ENCODE measurements at places on chromosomes 7 and 10.

- DNase-seq, result no peak
Observed at GRCh38 chr10:70333268-70333667, 49.2 kb downstream of the LRRC20 start.

- no peak for DNase-seq
Observed at GRCh38 chr7:138992052-138992531, 10.9 kb upstream of the KIAA1549 start.

DNA sequence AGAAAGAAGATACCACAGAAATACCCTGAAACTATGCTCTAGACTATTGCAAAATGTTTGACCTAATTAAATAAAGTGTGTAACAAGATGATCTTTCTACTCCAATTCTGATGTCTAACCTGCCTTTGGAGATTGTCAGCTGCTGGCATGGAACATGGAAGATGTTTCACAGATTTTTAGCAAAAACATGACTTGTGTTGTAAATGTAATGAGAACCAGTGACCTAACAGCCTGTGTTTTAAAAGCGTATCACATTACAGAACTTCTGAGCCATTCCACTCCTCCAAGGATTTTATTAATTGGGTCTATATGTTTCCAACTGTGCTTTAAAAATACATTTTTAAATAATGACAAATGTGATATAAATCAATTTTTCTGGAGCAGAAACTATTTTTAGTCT is 526.3 kb upstream of the SEMA3D start:
- DNase-seq, result no peak

DNA sequence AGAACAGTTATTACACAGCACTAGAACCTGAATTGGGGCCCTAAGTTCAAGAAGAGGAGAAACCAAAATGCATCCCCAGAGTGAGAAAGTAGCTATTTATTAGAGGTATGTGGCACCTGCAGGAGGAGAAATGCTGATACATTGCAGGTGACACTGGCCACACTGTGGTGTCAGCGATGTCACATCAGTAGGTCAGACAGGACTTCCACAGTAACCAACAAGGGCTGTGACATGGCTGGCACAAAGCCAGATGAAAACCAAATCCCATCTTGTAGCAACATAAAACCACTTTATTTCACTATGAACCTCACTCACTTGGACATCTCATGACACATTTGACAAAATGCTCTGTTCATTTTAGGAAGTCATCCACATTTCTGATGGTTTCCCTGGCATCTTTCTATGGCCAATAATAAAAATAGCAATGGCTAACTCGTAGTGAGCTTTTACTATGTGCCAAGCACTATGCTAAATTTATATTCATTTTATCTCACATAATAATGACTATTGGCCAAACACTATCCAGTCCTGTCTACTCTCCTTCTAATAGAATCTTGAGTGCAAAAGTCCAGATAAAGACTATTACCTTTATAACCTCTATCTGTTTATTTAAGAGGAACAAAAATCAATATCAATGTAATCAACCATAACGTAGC is 154.2 kb downstream of the TSPAN12 start:
- no peak for DNase-seq

DNA sequence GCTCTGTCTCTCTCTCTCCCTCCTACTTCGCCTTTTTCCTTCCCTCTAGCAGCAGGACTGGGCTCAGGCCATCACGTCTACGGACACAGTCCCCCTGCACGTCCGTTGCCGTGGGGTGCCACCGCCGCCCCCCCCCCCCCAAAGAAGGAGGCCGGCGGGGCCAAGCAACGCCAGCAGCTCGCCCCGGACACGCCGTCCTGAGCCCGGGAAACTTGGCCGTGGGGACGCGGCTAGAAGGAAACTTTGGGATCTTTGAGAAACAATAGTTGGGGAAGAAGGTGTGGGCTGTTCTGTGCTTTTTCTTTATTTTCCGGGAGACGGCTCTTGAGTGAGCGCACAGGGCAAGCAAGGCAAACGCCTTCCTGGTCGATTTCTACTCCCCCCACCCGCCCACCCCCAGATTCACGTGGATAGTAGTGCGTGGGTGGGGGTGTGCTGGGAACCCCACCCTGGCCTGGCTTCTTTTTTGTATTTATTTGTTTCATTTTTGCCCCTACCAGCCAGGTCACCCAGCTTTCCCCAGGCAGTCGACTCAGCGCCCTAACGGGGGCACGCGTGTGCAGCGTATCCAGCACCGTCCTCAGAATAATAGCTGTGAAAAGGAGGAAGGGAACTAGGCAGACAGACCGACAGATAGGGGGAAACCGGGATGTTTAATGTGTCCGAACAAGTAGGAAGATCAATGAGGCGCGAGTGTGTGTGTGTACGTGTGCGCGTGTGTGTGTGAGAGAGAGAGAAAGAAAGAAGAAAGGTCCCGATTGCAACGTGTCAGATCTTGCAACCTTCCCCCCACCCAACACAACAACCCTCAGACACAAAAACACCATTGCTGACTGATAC is 1.4 kb downstream of the MXI1 start:
- DNase-seq, result peak; percentile 33

GRCh38 chr7:141974831-141975230 is 1.3 kb upstream of the TAS2R38 start:
- no peak for DNase-seq

DNA sequence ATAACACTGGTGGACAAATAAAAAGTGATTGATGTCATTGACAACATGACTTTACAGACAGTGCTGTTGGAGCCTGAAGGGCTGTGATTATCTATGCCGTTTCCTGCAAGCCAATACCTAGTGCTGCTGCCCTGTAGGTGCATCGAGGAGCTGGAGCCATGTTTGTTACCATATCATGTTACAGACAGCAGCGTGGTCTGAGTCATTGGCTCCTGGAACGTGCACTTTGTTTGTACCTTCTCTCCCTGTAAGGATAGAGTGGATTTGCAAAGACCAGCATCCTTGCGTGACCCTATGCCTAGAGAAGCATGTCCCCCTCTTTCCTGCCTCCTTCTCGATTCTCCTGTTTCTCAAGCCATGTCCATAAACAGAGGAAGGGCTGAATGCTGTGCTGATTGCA is 597.2 kb downstream of the TYW1 start:
- DNase-seq, result no peak

GRCh38 chr10:87750001-87750671 is 67.9 kb downstream of the ATAD1 start:
- DNase-seq, result no peak

- no peak for DNase-seq
Observed at GRCh38 chr10:27393961-27394360, 110.1 kb upstream of the RAB18 start.

GRCh38 chr10:79438021-79438698 is 7.3 kb downstream of the ZCCHC24 start:
- DNase-seq, result no peak

DNA sequence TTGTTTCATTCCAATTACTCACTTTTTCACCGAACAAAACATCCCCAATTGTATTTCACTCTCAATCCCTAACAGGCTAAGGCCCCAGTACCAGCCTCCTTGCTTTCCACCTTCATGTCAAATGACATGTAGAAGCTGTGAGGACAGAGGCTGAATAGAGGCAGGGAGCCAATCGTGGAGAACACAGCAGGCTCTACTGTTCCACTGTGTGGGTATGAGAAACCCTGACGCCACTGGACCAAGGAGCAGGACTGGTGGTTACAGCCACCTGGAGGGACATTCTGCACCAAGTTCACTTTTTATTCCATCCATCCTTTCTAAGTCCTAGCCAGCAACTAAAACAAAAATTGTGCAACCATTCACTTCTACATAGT is 502.8 kb downstream of the SORCS1 start:
- no peak for DNase-seq

DNA sequence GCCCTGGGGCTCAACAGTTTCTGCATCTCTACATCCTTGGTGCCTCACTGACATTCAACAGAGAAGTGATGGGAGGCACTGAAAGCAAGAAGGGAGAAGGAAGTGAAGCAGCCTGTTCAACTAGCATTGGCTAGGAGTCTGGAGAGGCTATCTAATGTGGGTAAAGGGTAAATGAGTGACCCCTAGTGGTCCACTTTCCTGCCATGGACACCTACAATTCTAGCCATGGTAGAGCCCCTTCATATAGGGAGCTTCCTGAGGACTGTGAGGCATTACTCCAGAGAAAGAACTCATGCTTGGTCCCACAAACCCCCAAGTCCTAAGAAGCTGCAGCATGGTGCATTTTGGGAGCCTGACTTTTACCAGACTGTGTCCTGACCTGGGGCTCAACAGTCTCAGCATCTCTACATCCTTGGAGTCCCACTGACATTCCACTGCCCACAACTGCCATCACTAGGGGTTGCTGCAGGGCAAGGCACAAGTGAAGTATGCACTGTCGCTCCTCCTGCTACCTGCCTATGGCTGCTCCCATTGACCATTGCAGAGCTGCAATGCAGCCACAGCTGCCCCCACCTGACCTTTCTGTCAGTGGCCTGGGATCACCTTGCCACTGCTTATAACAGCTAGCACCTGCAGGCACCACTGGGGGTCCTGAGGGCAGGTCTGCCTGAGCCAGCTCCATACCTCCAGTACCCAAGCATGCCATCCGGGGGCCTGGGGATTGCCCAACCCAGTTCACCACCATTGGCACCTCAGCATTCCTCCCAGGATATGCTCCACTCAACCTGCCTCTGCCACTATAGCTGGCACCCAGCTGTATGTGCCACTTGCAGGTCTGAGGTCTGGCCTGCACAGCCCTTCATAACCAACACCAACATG is 44.1 kb upstream of the CDK6 start:
- DNase-seq, result no peak

GRCh38 chr10:104301907-104302690 is 33.1 kb downstream of the GSTO2 start:
- DNase-seq, result no peak

- DNase-seq, result no peak
Observed at GRCh38 chr10:114245121-114245791, 6.2 kb downstream of the VWA2 start.

DNA sequence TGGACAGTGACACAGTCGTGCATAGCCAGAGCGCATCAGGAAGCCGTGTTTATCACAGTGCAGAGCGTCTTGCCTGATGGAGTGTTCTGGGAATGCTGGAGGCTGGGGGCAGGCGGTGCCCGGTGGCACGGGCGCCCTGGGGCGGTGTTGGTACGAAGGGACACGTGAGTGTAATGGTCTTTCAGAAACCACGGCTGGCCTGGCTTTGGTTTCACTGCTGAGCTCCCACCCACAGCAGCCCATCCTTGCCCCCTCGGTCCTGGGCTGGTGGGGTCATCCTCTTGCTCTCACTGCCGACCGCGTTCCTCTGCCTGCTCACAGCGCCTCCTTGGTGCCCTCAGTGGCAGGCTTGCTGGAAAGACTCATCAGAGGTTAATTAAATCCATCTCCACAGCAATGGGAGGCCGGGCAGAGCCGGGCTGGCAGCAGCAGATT is 50.6 kb downstream of the NKX6-2 start:
- no peak for DNase-seq

DNA sequence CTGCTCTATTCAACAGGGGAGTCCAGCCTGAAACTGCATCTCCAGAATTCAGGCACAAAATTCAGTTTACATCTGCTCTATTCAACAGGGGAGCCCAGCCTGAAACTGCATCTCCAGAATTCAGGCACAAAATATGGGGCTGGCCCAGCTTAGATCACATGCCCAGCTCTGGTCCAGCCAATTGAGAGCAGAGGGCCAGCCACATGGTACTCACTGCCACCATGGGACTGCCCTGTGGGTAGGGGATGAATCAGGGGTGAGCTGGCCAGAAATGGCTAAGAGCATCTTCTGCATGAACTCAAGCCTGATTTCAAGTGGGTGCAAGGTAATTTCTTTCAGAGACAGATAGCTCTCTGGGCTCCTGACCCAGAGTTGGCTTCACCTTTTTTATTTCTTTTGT is 156.6 kb upstream of the LYZL2 start:
- no peak for DNase-seq

GRCh38 chr10:9268176-9268575 is 1213.7 kb downstream of the GATA3 start:
- DNase-seq, result no peak

GRCh38 chr10:71623098-71623985 is 96.2 kb downstream of the C10orf105 start:
- no peak for DNase-seq

- no peak for DNase-seq
Observed at GRCh38 chr7:134811765-134812164, 32.3 kb downstream of the CALD1 start.

GRCh38 chr7:113232885-113233284 is 114.5 kb upstream of the SMIM30 start:
- DNase-seq, result no peak

GRCh38 chr10:106592396-106592795 is 572.1 kb downstream of the SORCS1 start:
- no peak for DNase-seq

- no peak for DNase-seq
Observed at GRCh38 chr7:5550831-5551230, 127.2 kb upstream of the TNRC18 start.

GRCh38 chr7:150974468-150975391 is 3.4 kb downstream of the KCNH2 start:
- DNase-seq, result no peak

DNA sequence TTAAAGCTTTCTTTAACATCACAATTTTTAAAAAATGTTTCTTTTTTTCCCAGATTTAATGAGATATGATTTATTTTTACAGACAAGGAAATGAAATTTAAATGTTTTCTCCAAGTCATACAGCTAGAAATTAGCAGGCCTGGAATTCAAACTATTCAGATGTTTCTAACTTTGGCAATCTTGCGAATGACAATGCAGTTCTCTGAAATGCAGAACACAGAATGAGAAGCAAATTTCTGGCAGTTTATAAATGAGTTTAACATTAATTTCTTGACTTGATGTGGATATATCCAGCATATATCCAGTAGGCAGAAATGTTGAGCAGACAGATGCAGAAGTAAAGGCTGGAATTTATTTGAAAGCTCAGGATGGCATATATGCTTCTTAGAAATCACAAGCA is 227.5 kb downstream of the THSD7A start:
- no peak for DNase-seq

DNA sequence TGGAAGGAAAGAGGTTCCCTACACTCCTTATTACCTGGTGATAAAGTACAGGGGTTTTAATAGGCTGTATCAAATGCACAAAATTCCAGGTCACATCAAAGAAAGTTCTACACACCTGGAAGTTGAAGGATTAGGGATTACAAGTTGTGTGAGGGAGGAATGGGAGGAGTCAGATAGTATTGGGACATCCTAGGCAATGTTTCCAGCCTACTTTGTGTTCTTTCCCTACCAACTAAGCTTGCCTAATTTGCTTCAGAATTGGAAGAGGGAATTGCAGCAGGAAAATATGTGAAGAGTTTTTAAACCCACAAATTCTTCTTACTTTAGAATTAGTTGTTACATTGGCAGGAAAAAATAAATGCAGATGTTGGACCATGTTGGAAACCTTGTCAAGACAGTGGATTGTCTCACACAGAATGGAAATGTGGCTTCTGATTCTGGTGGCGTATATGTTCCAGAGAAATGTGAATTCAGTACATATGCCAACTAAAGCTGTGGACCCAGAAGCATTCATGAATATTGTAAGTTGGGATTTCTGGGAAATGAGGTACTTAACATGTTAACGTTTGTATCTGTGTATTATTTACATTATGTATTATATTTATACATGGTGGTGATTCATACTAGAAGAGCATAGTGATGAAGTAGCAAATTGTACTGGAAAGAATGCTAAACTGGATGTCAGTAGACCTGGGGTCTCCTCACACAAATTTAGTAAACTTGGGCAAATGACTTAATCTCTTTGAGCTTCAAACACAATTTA is at the start of gene LIPM:
TSS of gene LIPM (plus strand) at position 208 of the 763 bp plus-strand sequence. CDS start at position 375, 167 bp downstream.
- no peak for DNase-seq

GRCh38 chr10:3009341-3009740 is 58.0 kb upstream of the PFKP start:
- DNase-seq, result no peak

GRCh38 chr10:14859775-14860174 is 18.9 kb upstream of the SUV39H2 start:
- no peak for DNase-seq

GRCh38 chr10:101972761-101973160 is 83.2 kb downstream of the ARMH3 start:
- DNase-seq, result no peak
